CD4-positive, alpha-beta T cell treated with Interleukin-2 at 100 ng/mL for 4 hours (primary cell): ENCODE measurements at places on chromosomes 11 and 22.
A peak's percentile ranks its signal among the peaks of the same experiment; 100 is the strongest.

- no peak for DNase-seq
These were observed 23.2 kb downstream of the TNRC6B start for GRCh38 chr22:40200795-40201530.

- DNase-seq: no peak
These were observed 20.4 kb downstream of the CDPF1 start for GRCh38 chr22:46229701-46230100.

- DNase-seq: no peak
These were observed 880.8 kb downstream of the FAM181B start for GRCh38 chr11:81852896-81853295.

DNA sequence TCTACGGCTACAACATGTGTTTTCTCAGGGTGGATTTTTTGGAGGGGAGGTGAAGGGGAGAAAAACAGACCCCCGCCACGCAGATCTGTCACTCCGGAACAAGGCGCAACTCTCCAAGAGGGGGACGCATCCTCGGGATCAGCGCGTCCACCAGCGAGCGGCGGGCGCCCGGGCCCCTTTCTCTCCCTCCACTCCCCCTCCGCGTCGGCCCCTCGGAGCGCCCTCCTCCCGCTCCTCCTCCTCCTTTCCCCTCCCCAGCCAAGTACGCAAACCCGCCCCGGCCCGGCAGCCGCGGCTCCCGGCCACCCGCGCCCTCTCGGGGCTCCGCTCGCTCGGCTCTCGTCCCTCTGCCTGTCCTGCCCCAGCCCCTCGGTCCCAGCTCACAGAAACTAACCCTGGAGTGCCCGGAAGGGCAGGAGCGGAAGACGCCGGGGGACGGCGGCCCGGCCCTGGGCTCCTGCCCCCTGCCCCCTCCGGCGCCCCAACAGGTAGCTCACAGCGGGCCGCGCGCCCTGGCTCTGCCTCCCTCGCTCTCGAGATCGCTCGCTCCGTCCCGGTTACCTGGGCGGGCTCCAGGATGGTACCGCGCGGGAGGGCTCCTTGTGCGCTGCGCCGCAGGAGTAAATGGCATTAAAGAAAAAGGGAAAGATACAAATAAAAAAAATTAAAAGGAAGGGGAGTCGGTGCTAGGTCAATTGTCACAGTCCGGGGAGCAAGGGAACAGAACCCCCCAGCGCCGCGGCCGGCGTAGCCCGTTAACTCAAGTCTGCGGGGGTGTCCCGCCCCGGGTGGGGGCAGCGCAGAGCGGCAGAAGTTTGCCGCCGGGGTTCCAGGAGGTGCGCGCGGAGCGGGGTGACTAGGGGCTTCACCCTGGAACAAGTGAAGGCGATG lies 131.4 kb upstream of the C11orf58 start:
- no peak for DNase-seq

DNA sequence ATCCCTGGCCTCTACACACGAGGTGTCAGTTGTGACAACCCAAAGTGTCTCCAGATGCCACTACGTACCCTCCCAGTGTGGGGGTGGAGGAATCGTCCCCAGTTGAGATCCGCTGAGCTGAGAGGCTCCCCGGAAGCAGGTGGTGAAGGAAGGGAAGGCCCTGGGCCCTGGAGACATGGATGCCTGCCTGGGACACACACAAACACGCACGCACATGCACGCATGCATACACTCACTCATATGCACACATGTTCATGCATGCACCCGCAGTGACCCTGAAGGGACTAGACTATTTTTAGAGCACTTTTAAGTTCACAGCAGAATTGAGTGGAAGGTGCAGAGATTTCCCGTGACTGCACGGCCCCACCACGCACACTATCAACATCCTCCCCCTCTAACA lies 50.9 kb downstream of the PARVB start:
- no peak for DNase-seq

DNA sequence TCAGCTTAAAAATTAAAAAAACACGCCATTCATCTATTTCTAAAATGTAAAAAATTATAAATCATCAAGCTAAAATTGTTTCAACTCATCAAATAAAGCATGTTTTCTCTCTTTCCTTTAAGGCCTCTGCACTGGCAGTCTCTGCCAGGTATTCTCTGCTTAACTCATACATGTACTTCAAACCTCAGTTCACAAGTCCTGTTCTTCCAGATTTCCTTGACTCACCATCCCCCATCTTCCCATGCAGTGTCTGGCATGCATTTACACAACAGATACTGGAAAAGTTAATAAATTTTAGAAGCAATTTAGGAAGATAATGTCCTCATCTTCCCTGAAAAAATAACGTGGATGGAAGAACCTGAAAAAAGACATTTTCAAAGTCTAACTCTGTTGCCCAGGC lies 32.5 kb downstream of the CSTF3 start:
- DNase-seq: no peak

DNA sequence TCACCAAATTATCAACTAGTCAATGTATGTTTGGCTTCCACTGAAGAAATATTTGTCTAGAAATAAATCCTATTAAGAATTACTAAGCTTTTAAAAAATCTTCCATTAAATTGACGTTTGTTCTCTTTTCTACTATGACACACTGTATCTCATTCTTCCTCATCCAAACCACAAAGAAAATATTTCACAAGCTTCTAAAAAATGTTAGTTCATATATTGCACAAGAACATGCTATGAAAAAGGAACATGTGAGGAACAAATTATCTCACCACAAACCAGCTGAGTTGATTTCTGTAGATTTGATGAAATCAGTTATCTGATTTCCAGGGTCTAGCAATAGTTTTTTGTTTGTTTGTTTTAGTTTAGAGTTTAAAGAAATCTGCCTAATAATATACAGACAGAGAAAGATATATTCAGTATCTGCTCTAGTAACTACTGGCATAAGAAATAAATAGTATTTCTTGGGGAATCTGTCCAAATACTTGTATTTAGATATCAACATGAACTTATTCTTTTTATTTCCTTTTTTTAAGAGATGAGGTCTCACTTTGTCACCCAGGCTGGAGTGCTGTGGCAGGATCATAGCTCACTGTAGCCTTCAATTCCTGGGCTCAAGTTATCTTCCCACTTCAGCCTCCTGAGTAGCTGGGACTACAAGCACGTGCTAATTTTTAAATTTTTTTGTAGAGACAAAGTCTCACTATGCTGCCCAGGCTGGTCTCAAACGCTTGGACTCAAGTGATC lies 161.7 kb downstream of the ATG16L2 start:
- no peak for DNase-seq

DNA sequence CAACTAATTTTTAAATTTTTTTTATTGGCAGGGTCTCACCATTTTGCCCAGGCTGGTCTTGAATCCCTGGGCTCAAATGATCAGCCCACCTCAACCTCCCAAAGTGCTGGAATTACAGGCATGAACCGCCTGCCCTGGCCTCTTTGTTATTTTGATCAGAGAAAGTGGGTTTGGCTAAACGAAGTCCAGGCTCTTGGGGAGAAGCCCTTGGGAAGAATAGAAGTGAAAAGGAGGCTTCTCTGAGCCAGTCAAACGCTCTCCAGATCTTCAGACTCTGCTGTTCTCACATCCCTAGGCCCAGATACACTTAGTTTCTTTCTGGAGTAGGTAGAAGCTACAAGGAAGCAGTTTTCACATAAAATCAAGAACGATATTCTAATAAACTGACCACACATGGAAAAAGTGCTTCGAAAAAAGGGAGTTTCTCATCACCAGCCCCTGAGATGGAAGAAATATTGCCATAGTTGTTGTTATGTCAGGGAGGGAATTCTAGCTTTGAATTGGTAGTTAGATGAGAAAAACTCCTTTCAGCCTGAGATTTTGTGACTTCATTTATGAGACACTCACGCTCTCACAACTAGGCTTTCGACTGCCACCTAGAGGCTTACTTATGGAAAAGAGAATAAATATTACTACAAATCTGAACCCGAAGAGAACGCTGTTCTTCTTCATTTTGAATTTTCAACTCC lies 41.7 kb upstream of the AQP11 start:
- DNase-seq: peak; percentile 56

DNA sequence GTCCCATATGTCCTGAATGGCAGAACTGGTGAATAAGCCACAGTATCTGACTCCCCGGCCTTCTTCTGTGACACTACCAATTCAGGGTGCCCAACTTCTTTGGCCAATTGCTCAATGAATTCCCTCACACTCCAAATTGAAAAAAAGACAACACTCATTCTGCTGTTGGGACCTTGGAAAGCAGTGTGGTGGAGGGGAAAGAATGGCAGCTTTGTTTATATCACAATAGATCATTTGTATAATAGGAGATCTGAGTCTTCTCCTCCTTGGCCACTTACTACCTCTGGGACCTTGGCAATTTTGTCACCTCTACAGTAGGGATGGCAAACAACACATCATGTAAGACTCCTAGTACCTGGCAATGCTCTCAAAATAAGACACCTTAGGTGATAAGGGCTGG lies 64.6 kb downstream of the OPCML start:
- no peak for DNase-seq

- no peak for DNase-seq
These were observed 945.3 kb downstream of the LRRC4C start for GRCh38 chr11:40514124-40514523.

- no peak for DNase-seq
These were observed 97.2 kb downstream of the MICAL2 start for GRCh38 chr11:12207384-12208150.

GRCh38 chr11:116989184-116989583 lies 109.0 kb downstream of the SIK3 start:
- no peak for DNase-seq

DNA sequence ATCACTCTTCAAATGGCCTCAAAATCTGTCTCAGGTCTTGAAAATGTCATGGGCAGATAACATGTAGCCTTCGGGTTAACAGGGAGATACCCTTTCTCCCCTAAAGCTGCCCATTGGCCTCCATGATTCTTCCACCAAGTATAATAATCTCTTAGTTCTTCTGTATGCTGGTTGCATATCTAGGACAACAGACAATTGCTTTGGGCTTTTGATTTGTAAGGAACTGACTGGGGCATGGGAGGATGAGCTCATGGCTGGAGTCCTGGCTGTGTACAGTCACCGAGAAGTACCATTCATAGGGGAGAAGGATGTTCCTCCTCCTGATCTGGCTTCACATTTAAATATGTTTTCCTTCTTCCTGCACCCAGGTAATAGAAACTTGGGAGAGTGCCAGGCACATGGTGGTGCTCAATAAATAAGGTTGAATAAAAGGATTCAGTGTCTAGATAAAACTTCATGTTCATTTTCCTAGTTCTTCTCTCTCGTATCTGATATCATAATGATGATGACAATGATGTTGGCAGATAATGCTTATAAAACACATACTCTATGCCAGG lies 2.8 kb upstream of the AMPD3 start:
- DNase-seq: no peak

DNA sequence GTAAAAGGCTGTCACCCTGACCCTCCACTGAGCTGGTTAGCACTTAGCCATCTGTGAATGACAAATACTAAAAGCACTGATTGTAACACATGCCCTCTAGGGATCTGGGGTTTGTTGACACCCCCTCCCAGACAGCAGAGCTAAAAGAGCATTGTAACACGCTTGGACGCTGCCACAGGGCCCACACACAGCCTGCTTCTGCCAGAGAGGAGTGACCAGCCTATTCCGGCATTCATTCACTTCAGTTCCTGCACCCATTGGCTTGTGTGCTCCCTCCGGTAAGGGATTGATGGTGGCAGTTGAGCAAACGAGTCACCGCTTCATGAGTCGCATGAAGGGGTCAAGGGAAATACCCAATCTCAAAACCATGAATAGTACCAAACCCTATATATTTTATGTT lies 15.8 kb downstream of the OR10D3 start:
- no peak for DNase-seq

GRCh38 chr22:36028646-36029405 lies at the start of gene RBFOX2:
Gene RBFOX2 (minus strand): TSS chr22:36028824. CDS start chr22:36028425, 399 bp downstream.
- peak; percentile 44 for DNase-seq

DNA sequence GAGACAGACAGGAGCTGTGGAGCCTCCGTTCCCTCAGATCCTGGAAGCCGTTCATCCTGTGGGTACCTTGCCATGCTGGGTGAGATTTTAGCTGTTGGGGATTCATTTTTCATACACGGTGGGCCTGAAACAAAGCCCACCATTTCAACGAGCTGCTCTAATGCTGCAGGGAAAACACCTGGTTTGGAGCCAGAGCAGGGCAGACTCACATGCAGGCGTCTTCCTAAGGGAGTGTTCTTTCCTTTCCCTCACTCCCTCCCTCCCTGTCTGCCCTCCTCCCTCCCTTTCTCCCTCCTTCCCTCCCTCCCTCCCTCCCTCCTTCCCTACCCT lies 52.5 kb downstream of the CD6 start:
- DNase-seq: no peak

- DNase-seq: no peak
These were observed 99.8 kb downstream of the MORC2 start for GRCh38 chr22:30868663-30869385.

DNA sequence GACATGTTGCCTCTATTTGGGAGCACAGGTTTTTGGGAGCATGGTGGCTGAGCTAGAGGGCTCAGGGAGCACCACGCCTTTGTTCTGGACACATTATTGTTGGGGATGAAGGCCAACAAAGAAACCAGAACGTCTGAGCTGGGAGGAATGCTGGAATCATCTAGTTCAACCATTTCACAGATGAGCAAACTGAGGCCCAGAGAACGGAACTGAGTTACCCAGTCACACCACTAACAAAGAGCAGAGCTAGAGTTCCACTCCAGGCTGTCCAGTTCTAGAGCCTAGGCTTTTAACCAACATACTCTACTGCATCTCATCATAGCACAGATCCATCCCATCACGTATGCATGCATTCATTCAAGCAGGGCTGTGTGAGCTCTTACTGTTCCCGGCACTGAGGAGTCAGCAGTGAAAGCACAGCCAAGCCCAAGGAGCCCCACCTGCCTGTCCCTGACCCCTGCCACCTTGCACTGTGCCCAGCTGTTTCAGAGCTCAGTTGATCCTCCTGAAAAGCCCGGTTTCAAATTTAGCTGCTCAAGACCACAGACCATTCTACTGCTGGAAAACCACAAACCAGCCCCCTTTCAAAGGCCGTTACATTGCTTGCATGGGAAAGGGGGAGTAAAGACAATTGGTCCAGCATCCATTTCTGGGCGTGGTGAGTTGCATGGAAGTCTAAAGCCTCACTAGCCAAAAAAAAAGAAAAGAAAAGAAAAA lies 16.9 kb upstream of the TCF20 start:
- DNase-seq: no peak

DNA sequence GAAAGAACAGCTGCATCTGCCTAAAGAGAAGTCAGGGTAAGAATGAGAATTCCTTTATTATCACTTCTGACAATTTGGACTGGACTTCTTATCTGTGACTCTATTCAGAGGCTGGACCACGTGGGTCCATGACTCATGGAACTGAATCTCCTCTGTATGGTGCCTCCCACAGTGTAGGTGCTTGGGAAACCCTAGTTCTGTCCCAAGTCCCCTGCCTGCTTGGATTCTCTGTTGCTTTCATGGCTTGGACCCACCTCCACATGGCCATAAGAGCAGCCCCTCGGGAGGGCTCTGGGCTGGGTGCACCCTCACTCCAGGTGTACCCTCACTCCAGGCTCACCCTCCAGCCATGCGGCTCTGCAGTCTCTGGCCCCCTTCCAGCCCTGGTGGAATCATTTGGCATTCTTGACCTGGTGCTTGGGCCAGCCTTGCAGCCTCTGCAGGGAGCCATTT lies 153.4 kb downstream of the CACNA1I start:
- DNase-seq: no peak

- DNase-seq: no peak
These were observed 27.8 kb upstream of the ACR start for GRCh38 chr22:50710221-50710620.
